ENCODE measurements at places on chromosomes 13 and 19. TPM values are rescaled to one million over a fixed set of nuclear protein-coding genes. Genes with fewer than 3 reads are reported as not detected.

BABAM1 gene
- 106 TPM for polyA plus RNA-seq

ZFP82 gene
- 1.4 TPM for polyA plus RNA-seq

KLK8 gene
- not detected for polyA plus RNA-seq

DNA sequence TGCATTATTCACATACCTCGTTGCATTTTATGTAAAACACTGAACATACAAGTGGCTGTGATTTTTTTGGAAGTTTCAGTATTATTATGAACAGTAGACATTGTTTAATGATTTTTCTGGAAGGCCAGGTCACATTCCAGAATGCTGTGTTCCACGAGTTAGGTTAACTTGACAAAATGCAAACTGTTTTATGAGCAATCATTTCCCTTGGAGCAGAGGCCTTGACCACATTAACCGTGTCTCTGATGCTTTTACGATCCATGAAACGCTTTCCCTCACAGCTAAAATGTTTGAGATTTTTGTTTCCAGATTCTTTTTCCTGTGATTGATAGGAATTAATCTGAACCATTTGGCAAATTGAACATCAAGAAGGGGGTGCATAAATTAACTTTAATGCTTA is 57.8 kb downstream of the MBNL2 start:
- peak; percentile 74 for DNase-seq

- DNase-seq: no peak
Measured at GRCh38 chr19:6032381-6032780, 54.4 kb upstream of the RANBP3 start.

DNA sequence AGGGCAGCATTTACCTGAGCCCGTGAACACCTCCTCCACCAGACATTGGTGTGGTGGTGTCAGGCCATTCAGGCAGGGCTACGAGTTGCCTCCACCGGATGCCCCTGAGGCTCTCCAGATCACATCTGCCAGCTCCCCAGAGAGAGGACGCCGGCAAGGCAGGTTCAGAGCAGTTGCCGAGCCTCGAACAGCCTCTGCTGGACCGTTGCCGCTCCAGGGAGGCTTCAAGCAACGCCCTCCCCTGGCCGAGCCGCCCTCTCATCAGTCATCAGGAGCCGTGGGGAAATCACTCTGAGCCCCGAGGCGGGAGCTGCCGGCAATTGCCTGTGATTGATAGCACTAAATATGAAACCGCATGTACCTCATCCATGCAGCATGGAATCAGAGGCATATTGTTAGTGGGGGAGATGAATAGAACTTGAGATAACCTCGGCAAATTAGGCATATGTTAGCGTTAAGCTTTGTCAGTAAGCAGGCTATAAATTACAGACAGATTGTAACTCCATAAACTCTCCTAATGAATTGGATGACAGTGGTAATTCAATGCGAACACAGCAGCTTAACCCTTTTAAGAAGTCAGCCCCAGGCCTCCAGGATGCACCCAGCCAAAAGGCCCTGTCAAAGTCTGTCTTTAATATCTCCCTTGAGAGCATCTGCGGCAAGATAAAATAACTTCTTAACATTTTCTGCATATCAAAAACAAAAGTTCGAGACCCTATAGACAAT is 29.8 kb upstream of the SPACA7 start:
- DNase-seq: no peak

- no peak for DNase-seq
Measured at GRCh38 chr13:32851083-32852069, 164.8 kb upstream of the KL start.

GRCh38 chr13:40993987-40994386 is 25.1 kb downstream of the ELF1 start:
- no peak for DNase-seq

GRCh38 chr13:35518337-35518946 is 42.0 kb upstream of the MAB21L1 start:
- no peak for DNase-seq

GRCh38 chr13:29911781-29912418 is 61.5 kb upstream of the UBL3 start:
- no peak for DNase-seq

- DNase-seq: peak; percentile 54
Measured at GRCh38 chr19:38655148-38655824, 7.8 kb downstream of the ACTN4 start.

GRCh38 chr19:52871466-52871865 is 14.0 kb upstream of the ZNF468 start:
- no peak for DNase-seq

DNA sequence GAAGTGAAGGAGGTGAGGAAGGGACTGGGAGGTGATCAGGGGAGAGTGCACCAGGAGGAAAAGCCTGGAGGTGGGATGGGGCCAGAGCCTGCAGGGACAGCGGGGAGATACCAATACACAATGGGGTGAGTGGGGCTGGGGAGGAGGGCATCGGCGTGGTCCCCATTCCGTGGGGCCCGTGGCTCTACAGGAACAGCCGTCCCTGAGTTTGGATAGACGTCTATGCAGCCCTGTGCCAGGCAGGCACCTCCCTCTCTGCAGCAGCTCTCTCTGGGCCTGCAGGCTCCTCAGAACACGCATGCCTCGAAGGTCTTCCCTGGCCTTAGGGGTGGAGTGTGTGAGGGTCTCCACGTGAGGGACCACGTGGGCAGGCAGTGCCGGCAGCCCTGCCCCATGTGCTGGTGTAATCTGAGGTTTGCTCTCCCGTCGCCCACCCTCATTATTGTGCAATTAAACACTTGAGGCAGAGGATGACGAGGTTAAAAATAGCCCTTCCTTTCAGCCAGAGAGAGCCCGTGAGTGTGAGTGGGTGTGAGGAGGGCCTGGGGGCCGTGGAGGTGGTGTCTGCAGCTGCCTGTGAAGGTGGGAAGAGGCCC is 16.5 kb downstream of the C2CD4C start:
- DNase-seq: no peak

- DNase-seq: no peak
Measured at GRCh38 chr13:20491926-20492435, 33.7 kb downstream of the CRYL1 start.
